Dermis blood vessel endothelial cell (primary cell): ENCODE measurements at places on chromosomes 11 and 22. TPM values are rescaled to one million over a fixed set of nuclear protein-coding genes. Genes with fewer than 3 reads are reported as not detected.

ARSA gene
- total RNA-seq = 24.0 and 30.6 TPM in 2 replicates

GRCh38 chr11:69286374-69287371 lies 7.3 kb upstream of the MYEOV start:
- no peak for DNase-seq

DNA sequence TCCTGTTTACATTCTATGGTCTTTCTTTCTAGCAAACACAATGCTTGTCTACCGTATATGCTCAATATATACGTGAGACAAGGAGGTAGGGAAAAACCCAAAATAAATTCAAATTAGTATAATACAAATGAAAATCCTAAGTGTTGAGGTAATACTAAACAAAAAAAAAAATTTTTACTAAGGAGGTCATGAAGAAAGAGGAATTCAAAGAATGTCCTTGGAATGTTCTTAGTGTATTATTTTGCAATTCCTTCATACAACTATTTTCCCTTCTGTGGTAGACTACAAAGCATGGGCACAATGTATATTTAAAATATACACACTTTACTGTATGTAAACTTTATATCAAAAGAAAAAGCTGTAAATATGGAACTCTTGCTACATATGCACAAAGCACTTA lies 36.4 kb downstream of the PIK3C2A start:
- peak; percentile 45 for DNase-seq

LZTR1 gene
- 51.6 and 60.9 TPM in 2 replicates for total RNA-seq

MYBPC3 gene
- total RNA-seq = not detected in 2 replicates

SLC22A8 gene
- total RNA-seq = not detected in 2 replicates

SMTNL1 gene
- total RNA-seq = not detected in 2 replicates

RBMXL2 gene
- not detected in 2 replicates for total RNA-seq
